ENCODE measurements at places on chromosomes 6 and 20.
A peak's percentile ranks its signal among the peaks of the same experiment; 100 is the strongest.

DNA sequence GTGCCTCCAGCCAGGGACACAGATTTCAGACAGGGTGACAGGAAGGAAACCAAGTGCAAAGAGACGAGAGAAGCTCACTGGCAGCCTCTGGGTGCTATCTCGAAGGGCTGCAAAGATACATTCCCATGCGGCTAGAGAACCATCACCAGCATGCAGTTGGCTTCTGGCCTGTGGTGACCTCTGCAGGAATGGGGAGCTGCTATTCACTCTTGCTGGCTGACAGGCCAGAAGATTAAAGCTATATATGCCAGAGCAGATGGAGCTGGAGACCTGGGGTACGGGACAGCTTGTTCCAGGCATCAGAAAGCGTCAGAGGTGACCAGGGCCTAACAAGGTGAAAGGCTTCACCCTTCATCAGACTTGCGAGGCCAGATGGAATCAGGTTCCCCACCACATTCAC is 20.0 kb downstream of the MAP1LC3A start:
- DNase-seq = no peak

DNA sequence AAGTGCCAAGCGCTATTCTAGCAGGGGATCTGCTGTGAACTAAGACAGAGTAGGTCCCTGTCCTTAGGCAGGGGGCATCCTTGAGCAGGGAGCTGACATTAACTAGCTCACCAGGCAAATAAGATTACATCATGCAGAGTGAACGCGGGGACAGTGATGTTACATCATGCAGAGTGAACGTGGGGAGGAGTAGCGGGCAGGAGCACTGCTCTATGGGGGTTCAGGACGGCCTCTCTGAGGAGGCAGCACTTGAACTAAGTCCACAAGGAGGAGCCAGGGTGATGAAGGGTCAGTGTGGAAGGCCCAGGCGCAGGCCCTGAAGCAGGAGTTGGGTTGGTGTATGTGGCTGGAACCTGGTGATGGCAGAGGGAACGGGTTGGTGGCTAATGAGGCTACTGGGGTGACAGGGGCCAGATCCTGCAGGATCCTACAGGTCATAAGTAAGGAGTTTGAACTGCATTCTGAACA is 38.7 kb downstream of the KAT14 start:
- no peak for DNase-seq

- no peak for DNase-seq
Measured at GRCh38 chr20:52313341-52313963, 121.9 kb upstream of the ZFP64 start.

DNA sequence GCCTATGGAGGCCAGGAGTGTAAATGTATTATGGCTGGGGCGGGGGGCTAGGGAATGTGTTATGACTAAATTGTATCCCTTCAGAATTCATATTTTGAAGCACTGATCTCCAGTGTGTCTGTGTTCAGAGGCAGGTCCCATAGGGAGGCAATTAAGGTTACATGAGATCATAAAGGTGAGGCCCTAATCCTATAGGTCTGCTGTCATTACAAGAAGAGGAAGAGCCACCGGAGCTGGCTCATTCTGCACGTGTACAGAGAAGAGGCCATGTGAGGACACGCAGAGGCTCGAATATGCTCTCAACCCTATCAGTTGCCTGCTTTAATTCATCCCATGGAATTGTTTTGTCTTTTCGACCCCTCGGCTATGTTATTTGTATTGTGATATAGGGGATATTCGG is 76.9 kb downstream of the VTA1 start:
- DNase-seq = no peak

DNA sequence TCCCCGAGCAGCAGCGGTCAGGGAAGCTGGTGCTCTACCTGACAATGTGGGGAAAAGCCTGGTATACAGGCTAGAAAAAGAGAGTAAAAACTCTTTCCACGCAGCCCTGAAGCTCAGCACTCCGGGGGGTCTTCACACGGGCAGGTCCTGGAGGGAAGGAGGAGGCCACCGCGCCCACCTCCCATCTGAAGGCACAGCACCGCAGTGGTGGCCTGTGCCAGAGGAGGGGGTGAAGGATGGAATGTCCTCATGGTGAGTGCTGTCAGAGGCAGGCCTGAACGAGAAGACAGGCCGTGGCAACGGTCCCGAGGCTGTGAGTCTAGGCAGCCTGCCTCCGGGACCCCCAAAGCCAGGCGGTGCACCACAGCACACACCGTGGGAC is 5.8 kb downstream of the SLC2A4RG start:
- no peak for DNase-seq

GRCh38 chr6:31407699-31408098 is 4.3 kb downstream of the MICA start:
- peak; percentile 53 for DNase-seq

DNA sequence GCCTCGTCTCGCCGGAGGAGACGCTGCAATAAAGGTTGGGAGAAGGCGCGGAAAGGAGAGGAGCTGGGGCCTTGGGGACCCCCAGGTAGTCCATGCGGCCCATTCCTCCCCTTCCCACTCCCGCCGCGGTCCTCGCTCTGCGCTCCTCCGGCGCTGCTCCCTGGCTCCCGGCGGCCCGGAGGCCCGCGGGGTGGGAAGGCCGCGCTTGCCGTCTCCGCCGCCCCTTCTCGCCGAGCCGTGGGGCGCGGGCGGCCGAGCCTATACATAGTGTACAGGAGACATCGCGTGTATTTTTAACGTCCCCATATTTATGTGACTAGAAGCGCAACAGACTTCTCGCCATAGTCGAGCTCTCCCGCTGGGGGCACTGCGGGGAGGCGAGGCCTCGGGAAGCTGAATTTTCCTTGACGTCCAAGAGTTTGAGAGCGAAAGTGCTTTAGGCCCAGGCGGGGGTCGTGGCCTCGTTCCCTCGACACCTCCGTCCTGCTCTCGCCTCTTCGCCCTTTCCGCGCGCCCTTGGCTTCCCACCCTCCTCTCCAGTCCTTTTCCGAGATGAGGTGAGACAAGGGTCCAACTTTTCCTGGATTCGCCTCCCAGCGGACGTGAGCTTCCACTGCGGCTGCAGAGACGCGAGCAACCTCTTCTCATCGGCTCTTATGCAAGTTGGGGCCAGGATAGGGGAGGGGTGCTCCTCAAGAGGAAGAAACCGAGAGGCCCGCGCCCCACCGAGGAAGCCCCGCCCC is 29.0 kb downstream of the SLC12A5 start:
- peak; percentile 56 for DNase-seq

DNA sequence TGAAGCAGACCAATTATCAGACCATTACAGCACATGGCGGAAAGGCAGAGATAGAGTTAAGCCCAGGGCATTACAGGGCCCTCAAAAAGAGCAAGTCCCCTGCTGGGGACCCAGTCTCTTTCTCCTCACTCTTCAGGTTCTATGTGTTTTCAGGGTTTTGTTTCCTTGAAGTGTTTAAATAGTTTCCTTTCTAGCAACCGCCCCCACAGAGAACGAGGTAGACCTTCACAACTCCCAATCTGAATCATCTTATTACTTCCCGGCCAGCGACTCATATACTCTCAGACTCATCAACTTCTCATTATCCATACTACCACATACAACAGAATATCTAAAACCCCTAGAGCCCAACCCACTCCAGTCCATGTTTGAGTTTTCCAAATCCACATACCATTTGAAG is 526.6 kb upstream of the ARID1B start:
- no peak for DNase-seq

DNA sequence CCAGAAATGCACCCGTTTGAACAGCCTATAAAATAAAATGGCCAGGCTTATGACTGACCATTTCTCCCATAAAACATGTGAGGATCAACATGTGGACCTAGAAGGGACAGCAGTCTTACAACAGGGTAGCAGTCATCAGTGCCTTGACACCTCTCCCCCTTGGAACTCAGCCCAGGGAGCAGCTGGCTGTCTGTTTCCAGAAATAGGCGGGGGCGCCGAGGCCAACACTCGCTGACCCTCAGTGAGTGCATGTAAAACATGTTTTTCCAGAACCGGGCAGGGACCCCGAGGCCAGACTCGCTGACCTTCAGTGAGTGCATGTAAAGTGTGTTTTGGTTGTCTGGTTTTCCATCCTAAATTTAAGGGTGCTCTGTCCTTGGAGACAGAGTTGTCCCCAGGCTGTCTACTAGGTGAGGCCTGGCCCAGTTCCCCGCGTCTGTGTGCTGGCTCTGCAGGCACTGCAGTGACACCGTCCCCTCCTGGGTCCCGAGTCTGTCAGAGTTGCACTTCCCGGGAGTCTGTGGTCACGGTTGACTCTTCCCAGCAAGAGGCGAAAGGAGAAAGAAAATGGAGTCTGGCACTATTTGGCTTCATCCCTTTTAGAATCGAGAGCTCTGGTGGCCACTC is 19.8 kb upstream of the ADRM1 start:
- no peak for DNase-seq

- no peak for DNase-seq
Measured at GRCh38 chr6:13688692-13689196, 22.9 kb downstream of the RANBP9 start.

- DNase-seq = no peak
Measured at GRCh38 chr6:145026267-145026679, 709.0 kb downstream of the EPM2A start.

- DNase-seq = no peak
Measured at GRCh38 chr6:147244832-147245231, 40.6 kb downstream of the STXBP5 start.

DNA sequence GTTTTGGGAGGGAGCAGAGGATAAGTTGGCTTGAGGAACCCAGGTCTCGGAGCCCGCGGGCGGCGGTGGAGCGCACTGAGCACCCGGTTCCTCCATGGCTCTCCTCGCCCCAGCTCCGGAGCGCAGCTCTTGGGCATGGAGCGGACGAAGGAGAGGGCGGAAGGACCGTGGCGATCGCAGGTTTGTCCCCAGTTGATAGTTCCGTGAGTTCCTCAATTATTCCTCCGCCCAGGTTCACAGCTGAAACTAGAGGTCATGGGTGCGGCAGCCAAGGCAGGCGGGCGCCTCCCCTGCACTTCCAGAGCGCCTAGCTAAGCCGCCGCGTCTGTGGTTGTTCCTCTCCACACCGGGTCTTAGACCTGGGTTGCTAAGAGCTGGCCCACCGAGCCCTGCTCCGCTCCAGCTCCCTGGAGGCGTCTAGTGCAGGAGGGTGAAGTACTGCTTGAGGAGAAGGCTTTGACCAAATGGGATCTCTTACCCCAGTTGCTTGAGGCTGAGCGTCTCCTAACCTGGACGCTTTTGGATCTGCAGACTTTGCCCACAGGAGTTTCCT is at the start of gene HTR1B:
Gene HTR1B, minus strand, starts transcription at position 184 of the 553 bp plus-strand sequence. Its CDS starts 88 bp downstream, at position 96.
- DNase-seq = peak; percentile 51

- DNase-seq = no peak
Measured at GRCh38 chr6:17151888-17152287, 50.0 kb downstream of the STMND1 start.

DNA sequence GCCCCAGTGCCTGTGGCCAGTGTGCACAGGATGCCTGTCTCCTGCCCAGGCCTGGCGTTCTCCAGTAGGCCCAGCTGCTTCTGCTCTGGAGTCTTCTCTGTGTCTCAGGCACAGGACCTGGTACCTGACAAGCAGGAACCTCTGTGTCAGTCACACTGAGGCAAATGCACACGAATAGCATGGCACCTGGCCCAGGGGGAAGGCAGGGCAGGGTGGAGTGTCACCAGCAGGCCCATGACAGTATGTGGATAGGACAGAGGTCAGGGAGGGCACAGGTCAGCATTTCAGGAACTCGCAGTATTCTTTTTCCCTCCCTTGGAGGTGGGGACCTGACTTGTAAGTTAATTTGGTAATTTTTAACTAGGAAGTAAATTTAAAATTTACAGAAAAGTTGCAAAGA is 5.6 kb downstream of the PSMG4 start:
- DNase-seq = no peak

GRCh38 chr6:112145080-112145573 is 57.7 kb downstream of the FAM229B start:
- DNase-seq = no peak

DNA sequence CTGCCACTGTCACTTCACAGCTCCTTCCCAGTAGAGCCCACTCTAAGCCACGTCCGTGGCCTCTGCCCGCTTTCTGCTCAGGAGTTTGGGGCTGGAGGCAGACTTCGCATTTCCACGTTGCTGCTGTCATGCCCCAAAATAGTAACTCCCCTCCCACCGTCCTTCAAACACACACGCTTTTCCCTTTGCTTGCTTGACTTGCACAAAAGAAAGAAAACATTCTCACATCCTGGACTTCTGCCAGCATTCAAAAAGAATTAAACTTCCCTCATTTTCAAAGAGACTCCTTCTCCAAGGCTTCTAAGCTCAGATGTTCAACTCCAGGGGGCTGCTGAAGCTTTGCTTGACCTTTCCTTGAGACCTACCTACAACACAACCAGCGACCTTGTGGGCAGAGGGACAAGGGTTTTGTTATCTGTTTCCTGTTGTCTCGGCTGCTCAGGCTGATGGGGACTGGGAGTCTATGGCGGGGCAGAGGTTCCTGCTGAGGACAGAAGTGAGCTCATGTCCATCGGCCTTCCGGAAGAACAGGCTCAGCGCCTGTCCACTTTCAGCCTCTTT is 263.8 kb upstream of the FOXQ1 start:
- no peak for DNase-seq

GRCh38 chr20:31565699-31566318 is 39.3 kb upstream of the ID1 start:
- DNase-seq = no peak

GRCh38 chr6:17240803-17241500 is 40.2 kb upstream of the RBM24 start:
- DNase-seq = no peak

- no peak for DNase-seq
Measured at GRCh38 chr20:50416269-50417022, 93.7 kb upstream of the PTPN1 start.

DNA sequence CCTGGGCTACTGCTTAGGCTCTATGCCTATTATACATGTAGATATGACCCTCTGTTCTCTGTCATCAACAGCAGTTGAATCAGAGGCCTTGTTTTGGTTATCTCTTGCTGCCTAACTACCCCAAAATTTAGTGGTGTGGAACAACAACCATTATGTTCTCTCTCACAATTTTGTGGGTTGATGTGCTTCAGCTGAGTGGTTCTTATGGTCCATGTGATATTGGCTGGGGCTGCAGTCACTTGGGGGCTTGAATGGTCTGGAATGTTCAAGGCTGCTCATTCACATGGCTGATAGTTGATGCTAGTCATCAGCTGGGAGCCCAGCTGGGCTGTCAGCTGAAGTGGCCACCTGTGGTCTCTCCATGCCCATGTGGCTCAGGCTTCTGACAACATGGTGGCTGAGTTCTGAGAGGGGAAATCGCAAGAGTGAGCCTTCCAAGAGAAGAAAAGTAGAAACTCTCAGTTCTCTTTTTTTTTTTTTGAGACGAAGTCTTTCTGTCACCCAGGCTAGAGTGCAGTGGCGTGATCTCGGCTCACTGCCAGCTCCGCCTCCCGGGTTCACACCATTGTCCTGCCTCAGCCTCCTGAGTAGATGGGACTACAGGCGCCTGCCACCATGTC is 47.8 kb downstream of the SHLD1 start:
- no peak for DNase-seq

DNA sequence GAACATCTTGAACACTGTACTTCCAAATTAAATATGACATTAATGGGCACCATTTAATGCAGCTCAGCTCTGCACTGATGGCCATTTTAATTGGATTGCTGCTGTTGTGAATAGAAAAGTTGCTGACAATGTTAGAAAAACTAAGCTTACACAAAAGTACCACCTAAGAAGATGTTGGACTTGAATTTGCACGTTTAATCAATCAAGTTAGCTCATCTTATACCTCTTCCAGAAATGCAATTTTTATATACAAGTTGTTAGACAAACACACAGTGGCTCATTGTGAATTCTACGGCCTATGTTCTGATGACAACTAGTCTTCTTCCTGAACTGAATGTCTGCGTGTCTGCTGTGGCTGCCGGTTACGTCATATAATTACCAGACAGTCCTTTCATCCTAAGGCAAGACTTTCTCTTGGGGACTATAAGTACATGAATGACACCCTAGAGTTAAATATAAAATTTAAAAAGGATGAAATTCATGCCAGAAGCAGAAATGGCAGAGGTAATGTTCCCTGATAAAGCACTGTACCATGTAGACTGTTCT is 330.2 kb downstream of the EPM2A start:
- DNase-seq = no peak
